Fibroblast of mammary gland (primary cell): ENCODE measurements at places on chromosomes 1 and 21.
A peak's percentile ranks its signal among the peaks of the same experiment; 100 is the strongest.

GRCh38 chr21:26389971-26390641 is 183.0 kb downstream of the CYYR1 start:
- DNase-seq = peak; percentile 61

GRCh38 chr1:196690582-196690981 is 38.7 kb downstream of the CFH start:
- DNase-seq = no peak

GRCh38 chr1:191327868-191328267 is 830.4 kb upstream of the RGS18 start:
- no peak for DNase-seq

GRCh38 chr21:42343963-42344510 is 6.8 kb downstream of the TFF2 start:
- no peak for DNase-seq

- DNase-seq = no peak
These were observed 89.5 kb downstream of the STUM start for GRCh38 chr1:226638001-226638601.

- peak; percentile 61 for DNase-seq
These were observed 4.8 kb upstream of the DYNLT5 start for GRCh38 chr1:66747501-66747900.

GRCh38 chr1:243507001-243507671 is 251.3 kb downstream of the SDCCAG8 start:
- no peak for DNase-seq

- no peak for DNase-seq
These were observed 243.4 kb downstream of the RGS7 start for GRCh38 chr1:241113557-241113956.

- no peak for DNase-seq
These were observed 80.6 kb downstream of the PLXNA2 start for GRCh38 chr1:208163539-208163938.

- no peak for DNase-seq
These were observed 43.9 kb downstream of the PARP1 start for GRCh38 chr1:226363801-226364513.

GRCh38 chr1:81407000-81407821 is 393.5 kb upstream of the ADGRL2 start:
- no peak for DNase-seq

- no peak for DNase-seq
These were observed 51.0 kb downstream of the MT1HL1 start for GRCh38 chr1:236953151-236953700.

DNA sequence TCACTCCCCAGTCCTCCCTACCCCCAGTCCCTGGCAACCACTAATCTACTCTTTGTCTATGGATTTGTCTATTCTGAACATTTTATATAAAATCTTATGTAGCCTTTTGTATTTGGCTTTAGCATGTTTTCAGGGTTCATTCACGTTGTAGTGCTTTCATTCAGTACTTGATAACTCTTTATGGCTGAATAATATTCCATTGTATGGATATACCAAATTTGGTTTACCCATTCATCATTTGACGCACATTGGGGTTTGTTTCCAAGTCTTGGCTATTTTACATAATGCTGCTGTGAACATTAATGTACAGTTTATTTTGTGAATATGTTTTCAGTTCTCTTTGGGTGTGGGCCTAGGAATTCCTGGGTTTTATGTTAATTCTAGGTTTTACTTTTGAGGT is 2.6 kb downstream of the KDM1A start:
- no peak for DNase-seq

DNA sequence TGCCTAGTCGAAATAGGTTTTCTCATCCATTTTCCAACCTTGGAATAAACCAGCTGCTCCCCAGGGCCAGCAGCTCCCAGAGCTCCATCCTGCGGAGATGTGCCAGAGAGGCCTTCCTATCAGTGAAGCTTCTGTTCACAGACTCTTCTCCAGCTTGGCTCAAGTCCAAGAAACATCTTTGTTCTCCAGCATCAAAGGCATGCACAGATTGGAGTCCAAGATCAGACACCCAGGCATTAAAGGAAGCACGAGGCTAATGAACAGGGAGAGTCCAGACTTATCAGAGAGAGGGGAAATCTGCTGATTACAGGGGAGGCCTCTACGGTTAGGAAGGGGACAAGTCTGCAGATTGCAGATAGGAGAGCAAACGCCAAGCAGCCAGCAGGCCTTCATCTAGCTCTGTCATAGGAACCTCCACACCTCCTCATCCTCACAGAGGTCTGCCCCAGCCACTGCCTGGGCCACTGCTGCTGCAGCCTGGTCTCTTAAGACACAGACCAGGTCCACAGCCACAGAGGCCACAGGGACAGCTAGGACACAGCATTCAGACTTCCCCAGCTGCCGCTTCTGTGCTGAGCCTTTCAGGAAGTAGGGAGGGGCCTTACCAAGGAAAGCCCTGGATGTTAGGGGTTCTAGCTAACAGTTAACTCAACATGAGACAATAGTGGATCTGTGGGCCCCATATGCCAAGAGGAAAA is 3.4 kb downstream of the PRR9 start:
- no peak for DNase-seq

- DNase-seq = peak; percentile 97
These were observed 31.0 kb upstream of the CD1D start for GRCh38 chr1:158149577-158150269.

DNA sequence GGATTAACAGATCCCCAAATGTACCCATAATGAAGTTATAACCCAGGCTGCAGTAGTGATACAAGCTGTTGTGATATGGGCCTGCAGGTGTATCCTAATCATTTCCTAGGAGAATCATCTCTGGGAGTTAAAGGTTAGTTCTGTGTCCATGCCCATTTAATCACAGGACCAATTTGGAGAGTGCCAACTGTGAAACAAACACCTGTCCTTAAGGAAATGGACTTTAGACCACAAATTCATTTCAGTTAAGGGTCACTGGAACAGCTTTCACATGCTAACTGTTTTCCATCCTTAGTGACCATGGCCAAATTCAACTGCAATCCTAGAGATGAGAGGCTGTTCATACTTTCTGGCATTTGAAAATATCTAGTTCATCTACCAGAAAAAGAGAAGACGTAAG is 160.9 kb downstream of the GPATCH2 start:
- DNase-seq = no peak

DNA sequence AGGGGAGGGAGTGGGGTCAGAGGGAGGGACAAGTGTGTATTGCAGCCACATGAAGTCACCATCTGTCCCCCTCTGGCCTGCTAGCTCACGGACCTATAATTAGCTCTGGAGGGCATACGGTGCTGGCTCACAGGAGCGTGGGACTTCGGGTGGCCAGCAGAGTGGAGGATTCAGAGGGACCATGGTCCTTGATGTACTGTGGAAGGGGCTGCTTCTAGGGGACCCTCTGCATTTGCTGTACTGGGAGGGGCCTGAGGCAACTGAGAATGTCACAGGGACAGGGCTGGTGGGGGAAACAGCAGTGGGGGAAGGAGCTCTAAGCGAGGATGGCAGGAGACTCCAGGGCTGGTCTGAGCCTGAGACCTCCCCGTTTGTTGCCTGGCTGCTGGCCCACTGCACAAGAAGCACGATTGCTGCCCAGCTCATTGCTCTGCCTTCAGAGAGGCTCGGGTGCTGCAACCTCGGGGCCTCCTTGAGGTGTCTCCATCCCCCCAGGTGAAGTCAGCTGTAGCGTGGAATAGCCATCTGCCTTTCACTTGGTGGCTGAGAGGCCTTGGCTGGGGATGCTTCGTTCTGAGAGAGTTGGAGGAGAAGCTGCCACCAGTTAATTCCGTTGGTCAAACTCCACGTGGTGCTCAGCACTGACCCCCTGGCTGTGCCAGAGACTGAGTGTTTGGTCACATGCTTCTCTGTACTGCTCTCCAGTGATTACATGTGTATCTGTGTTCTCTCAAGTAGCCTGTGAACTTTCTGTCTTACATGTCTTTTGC is 2.7 kb downstream of the PPFIA4 start:
- DNase-seq = no peak

GRCh38 chr1:185110145-185110544 is 46.6 kb downstream of the TRMT1L start:
- no peak for DNase-seq

GRCh38 chr1:212622906-212623305 is 14.3 kb downstream of the ATF3 start:
- DNase-seq = no peak

DNA sequence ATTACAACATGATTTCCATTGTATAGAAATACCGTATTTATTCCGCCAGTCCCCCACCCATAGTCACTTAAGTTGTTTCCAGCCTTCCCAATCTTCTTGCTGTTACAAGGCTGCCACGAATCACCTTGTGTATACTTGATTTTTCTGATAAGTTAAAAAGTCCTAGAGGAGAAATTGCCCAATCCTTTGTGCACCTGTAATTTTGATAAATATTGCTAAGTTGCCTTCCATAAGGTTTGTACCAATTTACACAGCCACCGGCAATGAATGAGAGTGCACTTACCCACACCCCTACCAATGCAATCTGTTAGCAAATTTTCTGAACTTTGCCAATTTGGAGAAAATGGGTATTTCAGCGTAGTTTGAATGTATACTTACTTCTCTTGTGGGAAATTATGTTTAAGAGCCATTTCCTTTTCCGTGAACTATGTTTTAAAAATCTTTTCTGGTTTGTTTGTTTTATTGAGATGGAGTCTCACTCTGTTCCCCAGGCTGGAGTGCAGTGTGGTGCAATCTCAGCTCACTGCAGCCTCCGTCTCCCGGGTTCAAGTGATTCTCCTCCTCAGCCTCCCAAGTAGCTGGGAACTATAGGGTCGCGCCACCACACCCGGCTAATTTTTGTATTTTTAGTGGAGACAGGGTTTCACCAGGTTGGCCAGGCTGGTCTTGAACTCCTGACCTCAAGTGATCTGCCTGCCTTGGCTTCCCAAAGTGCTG is 87.4 kb downstream of the DHRS3 start:
- DNase-seq = no peak

GRCh38 chr1:68799096-68799495 is 302.2 kb upstream of the DEPDC1 start:
- DNase-seq = no peak

DNA sequence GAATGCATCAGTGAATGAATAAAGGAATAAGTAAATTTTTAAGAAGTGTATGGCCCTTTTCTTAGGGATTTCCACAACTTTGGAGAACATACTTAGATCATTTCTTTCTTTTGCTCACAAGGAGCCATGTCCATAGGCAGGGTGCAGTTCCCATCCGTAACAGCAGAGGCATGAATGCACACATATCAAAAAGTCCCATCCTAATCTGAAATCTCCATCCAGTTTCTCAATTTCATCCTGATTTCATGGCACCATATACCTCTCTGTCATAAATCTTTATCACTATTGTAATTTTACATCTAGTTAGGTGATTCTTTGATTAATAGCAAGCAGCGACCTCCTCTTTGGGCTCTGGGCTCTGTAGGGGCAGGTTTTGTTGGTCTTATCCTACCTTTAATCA is 359.2 kb downstream of the RRAGC start:
- no peak for DNase-seq
